Tibial nerve (tissue), 4 donors: ENCODE measurements at places on chromosomes 7 and 10. TPM values are rescaled to one million over a fixed set of nuclear protein-coding genes. Genes with fewer than 3 reads are reported as not detected.
A peak's percentile ranks its signal among the peaks of the same experiment; 100 is the strongest.

PON3 gene
- total RNA-seq: 3.3 TPM

DNA sequence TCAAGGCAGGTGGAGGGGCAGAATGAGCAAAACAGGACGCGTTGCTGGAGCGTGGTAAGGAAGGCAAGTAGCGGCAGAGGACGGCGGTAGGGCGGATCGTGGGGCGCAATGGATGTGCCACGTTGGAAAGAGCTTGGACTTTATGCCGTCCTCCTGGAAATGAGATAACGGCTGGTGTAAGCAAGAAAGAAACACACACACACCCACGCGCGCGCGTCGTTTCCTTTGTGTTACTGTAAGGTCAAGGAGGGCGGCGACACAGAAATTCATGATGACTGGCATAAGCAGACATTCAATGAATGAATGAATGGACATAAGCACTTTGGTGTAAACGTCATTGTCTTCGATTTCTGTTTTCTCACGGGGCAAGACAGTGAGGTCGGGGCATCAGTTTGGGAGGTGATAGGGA is 683 bp upstream of the ENTPD7 start:
- peak; percentile 16 for DNase-seq

GARIN1A gene
- total RNA-seq: 0.63 TPM

GRCh38 chr10:97498841-97499560 is at the start of gene UBTD1:
Gene UBTD1 (plus strand): TSS chr10:97498924. CDS start chr10:97499204, 280 bp downstream.
- DNase-seq: peak; percentile 33

VAX1 gene
- total RNA-seq: not detected

DNA sequence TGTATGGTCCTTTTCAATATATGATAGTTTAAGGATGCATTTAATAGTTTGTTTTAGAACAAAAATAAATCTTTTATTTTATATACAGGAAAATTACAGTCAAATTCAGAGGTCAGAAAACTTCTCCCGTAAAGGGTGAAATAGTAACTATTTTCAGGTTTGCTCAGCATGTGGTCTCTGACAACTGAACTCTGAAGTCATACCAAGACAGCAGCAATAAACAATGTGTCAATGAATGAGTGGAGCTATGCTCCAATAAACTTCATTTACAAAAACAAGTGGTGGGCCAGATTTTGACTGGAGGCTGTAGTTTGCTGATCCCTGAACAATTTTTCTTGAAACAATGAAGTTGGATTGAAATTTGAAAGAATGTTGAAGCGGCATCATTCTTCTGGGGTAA is 123.6 kb downstream of the ZNF248 start:
- no peak for DNase-seq

GRCh38 chr10:104608091-104608828 is 32.8 kb upstream of the SORCS3 start:
- DNase-seq: no peak

- no peak for DNase-seq
Observed at GRCh38 chr10:110717781-110718589, 73.8 kb downstream of the RBM20 start.
